ENCODE measurements at places on chromosomes 11 and 22.

DNA sequence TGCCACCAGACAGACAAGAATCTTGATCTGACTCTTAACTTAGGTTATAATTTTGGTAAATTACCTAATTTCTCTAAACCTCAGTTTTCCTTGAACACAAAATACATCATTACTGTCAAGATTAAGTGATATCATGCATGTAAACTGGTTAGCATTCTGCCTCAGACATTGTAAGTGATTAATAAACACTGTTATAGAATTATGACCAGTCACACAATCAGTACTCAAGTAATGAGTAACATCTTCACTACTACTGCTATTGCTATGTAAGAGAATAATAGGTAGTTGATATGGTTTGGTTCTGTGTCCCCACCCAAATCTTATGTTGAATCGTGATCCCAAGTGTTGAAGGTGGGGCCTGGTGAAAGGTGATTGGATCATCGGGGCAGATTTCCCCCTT is 218.9 kb downstream of the SBF2 start:
- no peak for DNase-seq
- no peaks in the 10 kb centered on the region for H3K27me3 ChIP-seq
- no peaks in the 10 kb centered on the region for H3K36me3 ChIP-seq
- no peak overlapping the region for H3K4me3 ChIP-seq
- no peaks in the 10 kb centered on the region for H3K4me1 ChIP-seq

DNA sequence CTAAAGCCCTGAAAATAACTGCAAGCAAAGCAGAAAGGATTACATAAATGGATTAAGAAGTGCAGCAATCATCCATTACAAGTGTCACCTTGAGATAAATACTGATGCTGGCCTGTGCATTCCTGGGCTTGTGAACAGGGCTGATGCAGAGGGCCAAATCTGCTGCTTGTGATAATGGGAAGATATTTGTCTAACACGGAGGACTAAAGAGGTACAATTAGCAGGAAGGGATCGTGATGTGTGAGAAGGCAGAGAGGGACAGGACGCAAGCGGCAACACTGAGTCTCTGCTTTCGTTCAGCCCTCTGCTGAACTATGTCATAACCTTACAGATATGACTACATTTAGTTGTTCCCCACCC is 107.7 kb upstream of the DDI1 start:
- H3K36me3 ChIP-seq, result no peaks in the 10 kb centered on the region
- H3K27me3 ChIP-seq, result no peaks in the 10 kb centered on the region
- H3K4me1 ChIP-seq, result peaks cover 5% of the 10 kb centered on the region
- H3K4me3 ChIP-seq, result no peak overlapping the region

DNA sequence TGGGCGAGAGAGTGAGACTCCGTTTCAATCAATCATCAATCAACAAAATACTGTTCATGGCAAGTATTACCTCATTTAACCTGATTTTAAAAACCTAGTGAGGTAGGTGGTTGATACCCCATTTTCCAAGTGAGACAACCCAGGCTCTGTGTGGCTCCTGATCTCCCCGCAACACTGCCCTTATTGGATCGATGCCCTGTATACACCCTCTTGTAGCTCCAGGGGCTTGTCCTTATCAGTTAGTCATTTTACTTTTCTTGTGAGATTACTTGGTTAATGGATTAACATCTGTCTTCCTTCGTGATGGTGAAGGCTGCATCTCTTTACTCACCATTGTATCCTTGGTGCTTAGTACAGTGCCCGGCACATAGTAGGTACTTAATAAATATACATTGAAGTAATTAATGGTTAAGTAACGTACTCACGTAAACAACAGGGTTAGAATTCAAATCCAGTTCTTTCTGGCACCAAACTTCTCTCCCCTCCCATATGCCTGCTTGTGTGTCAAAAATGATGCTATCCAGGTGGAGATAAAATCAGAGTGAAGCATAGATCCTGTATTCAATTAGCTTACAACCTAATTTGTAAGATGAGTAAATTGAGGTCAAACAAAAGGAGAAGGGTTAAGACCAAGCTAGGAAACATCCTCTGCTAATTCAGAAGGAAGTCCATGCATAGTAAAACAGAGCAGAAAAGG is 1.8 kb upstream of the PRG2 start:
- H3K4me1 ChIP-seq, result no peaks in the 10 kb centered on the region
- no peaks in the 10 kb centered on the region for H3K27me3 ChIP-seq
- no peak overlapping the region for H3K27ac ChIP-seq
- H3K4me3 ChIP-seq, result no peak overlapping the region

- no peak overlapping the region for H3K27ac ChIP-seq
- peaks cover 3% of the 10 kb centered on the region for H3K4me1 ChIP-seq
- no peak for DNase-seq
- no peaks in the 10 kb centered on the region for H3K36me3 ChIP-seq
- H3K4me3 ChIP-seq, result no peak overlapping the region
- no peaks in the 10 kb centered on the region for H3K27me3 ChIP-seq
These were observed 131.2 kb upstream of the PARVA start for GRCh38 chr11:12246147-12246546.

DNA sequence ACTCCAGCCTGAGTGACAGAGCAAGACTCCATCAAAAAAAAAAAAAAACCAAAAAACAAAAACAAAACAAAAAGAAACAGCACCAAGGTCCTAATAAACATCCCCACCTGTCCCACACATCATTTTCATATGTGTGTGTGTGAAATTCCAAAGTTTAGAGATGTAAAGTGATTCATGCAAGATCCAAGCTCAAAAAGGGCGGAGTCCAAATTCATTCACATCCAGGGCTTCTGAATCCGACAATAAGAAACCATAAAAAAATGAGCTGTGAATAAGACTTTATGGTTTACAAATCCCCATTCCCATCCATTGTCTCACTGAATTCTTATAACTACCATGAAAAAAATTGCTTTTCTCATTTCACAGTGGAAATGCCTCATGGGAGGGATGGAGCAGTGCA is 30.9 kb upstream of the IGSF22 start:
- no peaks in the 10 kb centered on the region for H3K36me3 ChIP-seq
- H3K27me3 ChIP-seq, result no peaks in the 10 kb centered on the region
- no peak overlapping the region for H3K27ac ChIP-seq
- no peak overlapping the region for H3K4me3 ChIP-seq
- no peak for DNase-seq

- no peaks in the 10 kb centered on the region for H3K27me3 ChIP-seq
- no peak overlapping the region for H3K27ac ChIP-seq
- no peaks in the 10 kb centered on the region for H3K36me3 ChIP-seq
- no peak overlapping the region for H3K4me3 ChIP-seq
- DNase-seq, result no peak
These were observed 899.6 kb downstream of the OPCML start for GRCh38 chr11:132632641-132633124.

DNA sequence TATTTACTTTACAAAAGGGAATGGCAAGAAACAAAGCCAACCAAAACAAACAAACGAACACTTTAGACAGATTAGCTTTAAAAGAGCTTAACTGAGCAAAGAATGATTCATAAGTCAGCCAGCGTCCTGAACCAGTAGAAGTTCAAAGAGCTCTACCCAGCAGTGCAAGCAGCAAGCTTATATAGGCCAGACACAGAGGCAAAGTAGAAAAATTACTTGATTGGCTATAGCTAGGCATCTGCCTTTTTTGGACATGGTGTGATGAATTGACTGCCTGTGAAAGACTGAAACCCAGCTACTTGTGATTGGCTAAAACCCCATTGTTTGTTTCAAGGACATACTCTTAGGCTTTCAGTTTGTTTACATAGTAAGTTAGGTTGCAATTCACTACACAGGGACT is 2120.0 kb upstream of the RAG2 start:
- no peak overlapping the region for H3K4me3 ChIP-seq
- H3K36me3 ChIP-seq, result no peaks in the 10 kb centered on the region
- no peak for DNase-seq
- H3K27me3 ChIP-seq, result no peaks in the 10 kb centered on the region

GRCh38 chr11:1073261-1073724 is 1.4 kb upstream of the MUC2 start:
- H3K4me3 ChIP-seq, result no peak overlapping the region
- no peaks in the 10 kb centered on the region for H3K27me3 ChIP-seq
- no peak overlapping the region for H3K27ac ChIP-seq
- DNase-seq, result peak; percentile 16
- H3K36me3 ChIP-seq, result no peaks in the 10 kb centered on the region

DNA sequence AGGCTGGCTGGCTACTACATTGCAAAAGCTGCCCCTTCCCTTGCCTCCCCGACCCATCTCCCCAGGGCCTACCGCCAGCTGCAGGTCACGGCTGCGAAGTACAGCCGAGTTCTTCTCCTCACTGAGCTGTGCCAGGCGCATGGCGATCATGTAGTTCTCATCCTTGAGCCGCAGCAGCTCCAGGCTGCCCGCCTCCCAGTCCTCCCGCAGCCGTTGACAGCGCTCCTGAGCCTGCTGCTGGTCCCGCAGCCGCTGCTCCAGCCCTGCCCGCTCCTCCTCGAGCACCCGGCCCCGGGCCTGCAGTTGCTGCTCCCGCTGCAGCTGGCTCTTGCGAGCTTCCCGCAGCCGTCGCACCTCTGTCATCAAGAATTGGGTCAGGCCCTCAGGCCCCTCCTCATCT is 3.3 kb downstream of the CARD10 start:
- H3K36me3 ChIP-seq, result no peaks in the 10 kb centered on the region
- no peak overlapping the region for H3K27ac ChIP-seq
- peaks cover 6% of the 10 kb centered on the region for H3K4me1 ChIP-seq

GRCh38 chr22:41752011-41752970 is 48.2 kb upstream of the CCDC134 start:
- no peaks in the 10 kb centered on the region for H3K36me3 ChIP-seq
- H3K4me3 ChIP-seq, result no peak overlapping the region
- no peak overlapping the region for H3K27ac ChIP-seq
- no peaks in the 10 kb centered on the region for H3K27me3 ChIP-seq

- H3K4me1 ChIP-seq, result peaks cover 3% of the 10 kb centered on the region
- no peaks in the 10 kb centered on the region for H3K27me3 ChIP-seq
- DNase-seq, result no peak
These were observed 17.2 kb upstream of the BMAL1 start for GRCh38 chr11:13260201-13260962.

- H3K4me1 ChIP-seq, result peaks cover 19% of the 10 kb centered on the region
- DNase-seq, result no peak
- H3K36me3 ChIP-seq, result no peaks in the 10 kb centered on the region
- peak overlapping the region; percentile 53 for H3K4me3 ChIP-seq
- peak overlapping the region; percentile 88 for H3K27ac ChIP-seq
These were observed 158.5 kb upstream of the GRK3 start for GRCh38 chr22:25405841-25406509.

Measured in ovary (tissue), 10 donors.